ENCODE measurements at places on chromosomes 12 and 14.

DNA sequence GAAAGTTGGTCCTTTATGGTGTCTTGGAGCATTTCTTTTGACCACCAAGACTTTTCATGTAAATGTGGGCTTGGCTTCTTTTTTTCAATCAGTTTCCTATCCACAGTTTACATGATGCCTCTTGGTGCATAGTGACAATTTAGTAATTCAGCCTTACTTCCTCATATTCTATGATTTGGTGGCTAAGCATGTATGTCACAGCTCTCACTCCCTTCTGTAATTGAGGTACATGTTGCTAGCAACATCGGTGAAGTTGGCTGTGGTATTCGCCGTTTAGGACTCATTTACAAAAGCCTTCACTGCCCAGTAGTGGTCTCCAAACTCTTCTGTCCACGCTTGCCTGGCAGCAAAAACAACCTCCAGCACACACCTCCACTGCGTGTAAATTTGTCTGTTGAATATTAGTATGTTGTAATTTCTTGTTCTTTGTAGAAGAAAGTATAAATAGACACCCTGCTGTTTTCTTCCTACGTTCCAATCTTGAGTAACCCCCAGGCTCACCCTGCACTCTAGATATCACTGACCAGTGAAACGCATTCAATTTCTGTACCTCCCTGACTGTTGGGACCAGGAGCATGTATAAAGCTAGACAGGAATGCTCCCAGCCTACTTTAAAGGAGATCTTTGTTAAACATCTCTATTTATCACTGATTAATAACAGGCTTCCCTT is 90.4 kb downstream of the PPP2R5C start:
- DNase-seq = no peak

- DNase-seq = no peak
Measured at GRCh38 chr12:125216756-125217155, 151.5 kb downstream of the AACS start.

DNA sequence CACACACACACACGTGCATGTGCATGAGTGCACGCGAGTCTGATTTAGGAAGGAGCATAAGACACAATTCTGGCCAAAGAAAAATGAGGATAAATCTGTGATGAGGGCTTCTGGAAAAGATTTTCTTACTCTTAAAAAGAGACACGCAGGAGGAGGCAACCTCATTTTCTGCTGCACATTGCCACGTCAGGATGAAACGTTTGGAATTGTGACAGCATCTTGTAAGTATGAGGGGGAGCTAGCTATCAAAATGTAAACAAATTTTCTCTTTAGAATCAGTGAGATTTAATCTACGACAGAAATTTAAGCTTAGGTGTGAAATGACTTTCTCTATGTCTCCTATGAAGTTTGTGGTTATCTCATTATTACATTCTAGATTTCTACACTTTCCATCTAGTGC is 31.1 kb upstream of the NUBPL start:
- peak; percentile 15 for DNase-seq

- no peak for DNase-seq
Measured at GRCh38 chr12:83040339-83040738, 353.6 kb downstream of the TMTC2 start.

- peak; percentile 47 for DNase-seq
Measured at GRCh38 chr12:106682594-106683234, 91.8 kb upstream of the RIC8B start.

GRCh38 chr14:68501171-68501570 is 291.7 kb downstream of the ZFP36L1 start:
- no peak for DNase-seq

DNA sequence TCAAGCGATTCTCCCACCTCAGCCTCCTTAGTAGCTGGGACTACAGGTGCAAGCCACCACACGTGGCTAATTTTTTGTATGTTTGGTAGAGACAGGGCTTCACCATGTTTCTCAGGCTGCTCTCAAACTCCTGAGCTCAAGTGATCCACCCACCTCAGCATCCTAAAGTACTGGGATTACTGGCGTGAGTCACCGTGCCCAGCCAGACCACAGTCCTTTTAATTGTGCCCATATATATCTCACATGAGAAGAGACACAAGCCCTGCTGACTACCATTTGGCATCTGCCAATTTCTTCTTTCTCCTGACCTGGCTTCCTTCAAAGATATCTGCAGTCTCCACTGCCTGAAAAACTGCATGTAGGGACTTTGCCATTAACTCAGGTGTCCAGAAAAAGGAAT is 142.5 kb downstream of the DPY19L2 start:
- DNase-seq = peak; percentile 48

All from M059J (cell line).